ENCODE measurements at places on chromosomes 6 and 20.

DNA sequence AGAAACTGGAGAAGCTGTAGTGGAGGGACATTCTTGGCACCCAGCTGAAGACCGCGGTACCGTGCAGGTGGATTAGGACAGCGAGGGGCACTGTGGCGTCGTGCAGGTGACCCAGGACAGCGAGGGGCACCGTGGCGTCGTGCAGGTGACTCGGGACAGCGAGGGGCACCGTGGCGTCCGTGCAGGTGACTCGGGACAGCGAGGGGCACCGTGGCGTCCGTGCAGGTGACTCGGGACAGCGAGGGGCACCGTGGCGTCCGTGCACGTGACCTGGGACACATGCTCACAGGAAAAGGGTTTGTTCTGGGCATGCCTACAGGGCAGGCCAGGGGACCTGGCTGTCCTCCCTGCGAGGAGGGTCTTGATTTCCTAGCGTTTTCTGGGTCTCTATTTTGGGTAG is 29.2 kb upstream of the SMOC2 start:
- DNase-seq: no peak

GRCh38 chr6:90399970-90400369 is 103.3 kb upstream of the BACH2 start:
- DNase-seq: no peak

DNA sequence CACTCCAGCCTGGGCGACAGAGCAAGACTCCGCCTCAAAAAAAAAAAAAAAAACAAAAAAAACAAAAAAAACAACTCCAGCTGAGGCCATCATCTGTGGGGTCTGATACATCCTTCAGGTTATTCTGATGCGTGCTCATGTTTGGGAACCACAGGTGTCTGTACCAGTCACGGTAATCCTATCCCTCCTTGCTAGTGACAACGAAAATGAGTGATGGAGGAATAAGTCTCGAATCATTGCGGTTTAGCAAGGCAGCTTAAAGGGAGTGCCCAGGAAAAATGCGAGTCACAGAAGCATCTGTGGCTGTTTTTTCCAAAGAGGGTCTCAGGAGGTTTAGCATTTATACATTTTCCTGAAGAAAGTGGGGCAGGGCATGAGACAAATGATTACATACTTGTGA is 48.8 kb downstream of the MCUR1 start:
- DNase-seq: no peak

DNA sequence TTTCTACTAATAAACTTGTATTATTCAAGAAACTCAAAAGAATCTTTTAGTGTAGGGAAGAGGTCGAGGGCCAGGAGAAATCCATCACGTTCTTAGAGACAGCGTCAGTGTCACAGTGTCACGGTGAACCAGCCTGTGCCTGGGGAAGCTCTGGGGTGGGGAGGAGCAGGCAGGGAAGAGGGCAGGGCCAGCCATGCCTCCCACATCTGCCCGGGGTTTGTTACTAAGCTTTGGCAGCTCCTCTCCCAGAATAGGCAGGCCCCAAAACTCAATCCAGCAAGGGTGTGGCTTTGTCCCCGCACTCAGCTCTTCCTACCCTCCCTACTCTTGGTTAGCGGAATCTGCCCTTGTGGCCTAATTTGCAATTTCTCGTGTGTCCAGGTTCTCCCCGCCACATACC is 72.9 kb downstream of the TCP11 start:
- DNase-seq: no peak

GRCh38 chr6:108651340-108652227 is 90.9 kb downstream of the FOXO3 start:
- DNase-seq: no peak

DNA sequence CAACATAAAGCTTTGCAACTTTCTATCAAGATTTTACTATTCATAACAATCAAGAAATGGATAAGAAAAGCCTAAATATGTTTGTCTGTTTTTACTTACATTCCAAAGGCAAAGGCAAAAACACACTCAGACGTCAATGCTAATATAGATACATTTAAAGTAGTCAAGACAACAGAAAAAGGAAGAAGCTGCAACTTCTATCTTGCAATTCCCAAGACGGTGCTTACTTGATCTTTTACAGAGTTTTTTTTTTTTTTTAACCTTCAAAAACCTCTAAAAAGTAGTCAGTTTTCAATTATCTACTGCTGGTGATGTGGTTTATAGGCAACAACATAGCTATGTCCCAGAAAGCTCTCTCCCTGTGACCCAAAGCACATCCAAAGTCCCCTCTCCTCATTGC is 58.1 kb downstream of the EPB41L2 start:
- DNase-seq: no peak

- no peak for DNase-seq
These were observed 4.0 kb downstream of the GJA1 start for GRCh38 chr6:121439475-121439874.

- peak; percentile 27 for DNase-seq
These were observed 43.0 kb upstream of the TMEM200A start for GRCh38 chr6:130322673-130323268.

DNA sequence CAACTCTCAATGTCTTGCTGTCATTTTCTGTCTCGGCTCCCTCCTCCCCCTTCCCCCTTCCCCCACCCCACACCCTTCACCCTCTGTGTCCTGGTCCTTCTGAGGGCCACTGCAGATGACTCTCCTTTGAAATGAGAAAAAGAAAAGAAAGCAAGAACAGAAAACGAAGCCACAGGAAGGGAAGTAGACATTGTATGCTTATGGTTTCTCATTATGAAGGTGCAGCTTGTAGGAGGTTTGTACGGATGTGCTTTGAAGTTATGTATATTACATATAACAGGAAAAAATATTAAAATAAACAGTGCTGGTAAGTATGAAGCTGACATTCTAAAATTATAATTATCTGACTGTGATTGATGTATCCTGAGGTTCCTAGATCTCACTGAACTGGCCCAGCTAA is 6.3 kb upstream of the AAR2 start:
- DNase-seq: no peak

DNA sequence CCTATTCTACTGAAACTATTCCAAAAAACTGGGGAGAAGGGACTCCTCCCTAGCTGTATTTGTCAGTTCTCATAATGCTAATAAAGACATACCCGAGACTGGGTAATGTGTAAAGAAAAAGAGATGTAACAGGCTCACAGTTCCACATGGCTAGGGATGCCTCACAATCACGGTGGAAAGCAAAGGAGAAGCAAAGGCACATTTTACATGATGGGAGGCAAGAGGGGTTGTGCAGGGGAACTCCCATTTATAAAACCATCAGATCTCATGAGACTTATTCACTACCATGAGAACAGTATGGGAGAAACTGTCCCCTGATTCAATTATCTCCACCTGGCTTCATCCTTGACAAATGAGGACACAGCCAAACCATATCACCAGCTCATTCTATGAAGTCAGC is 111.2 kb upstream of the RIPOR2 start:
- no peak for DNase-seq

GRCh38 chr6:89116702-89117101 is 1.2 kb downstream of the SRSF12 start:
- no peak for DNase-seq

DNA sequence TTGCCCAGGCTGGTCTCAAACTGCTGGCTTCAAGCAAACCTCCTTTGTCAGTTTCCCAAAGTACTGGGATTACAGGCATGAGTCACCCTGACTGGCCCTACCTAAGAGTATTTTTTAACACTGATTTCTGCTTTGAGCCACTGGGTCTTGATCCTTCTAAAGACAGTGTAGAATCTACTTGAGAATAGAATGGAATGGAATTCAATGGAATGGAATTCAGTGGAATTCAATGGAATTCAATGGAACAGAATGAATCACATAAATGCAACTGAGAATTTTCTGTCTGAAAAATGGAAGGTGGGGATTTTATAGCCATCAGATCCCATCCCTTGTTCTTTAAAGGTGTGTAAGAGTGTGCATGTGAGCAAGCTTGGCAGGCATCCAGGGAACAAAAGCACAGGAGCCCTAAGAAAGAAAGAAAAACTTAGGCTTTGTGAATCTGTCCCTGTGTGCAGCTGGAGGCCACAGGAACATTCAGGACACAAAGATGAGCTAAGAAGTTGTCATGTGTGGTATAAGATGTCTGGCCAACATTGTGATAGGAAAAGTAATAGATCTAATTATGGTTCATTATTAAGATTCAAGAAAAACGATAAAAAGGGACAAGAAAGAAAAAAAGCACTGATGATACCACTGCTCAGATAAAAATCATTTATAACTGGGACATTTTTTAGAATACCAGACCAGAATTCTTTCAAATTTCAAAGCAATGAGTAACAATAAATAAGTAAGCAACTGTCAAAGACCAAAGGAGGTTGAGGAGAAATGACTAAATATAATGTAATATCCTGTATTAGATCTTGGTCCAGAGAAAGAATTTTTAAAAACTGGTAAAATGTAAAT is 681.0 kb upstream of the GJE1 start:
- DNase-seq: no peak

GRCh38 chr6:71333050-71333449 is 44.4 kb downstream of the OGFRL1 start:
- no peak for DNase-seq

- no peak for DNase-seq
These were observed 3.6 kb downstream of the ADISSP start for GRCh38 chr20:3763671-3764601.

DNA sequence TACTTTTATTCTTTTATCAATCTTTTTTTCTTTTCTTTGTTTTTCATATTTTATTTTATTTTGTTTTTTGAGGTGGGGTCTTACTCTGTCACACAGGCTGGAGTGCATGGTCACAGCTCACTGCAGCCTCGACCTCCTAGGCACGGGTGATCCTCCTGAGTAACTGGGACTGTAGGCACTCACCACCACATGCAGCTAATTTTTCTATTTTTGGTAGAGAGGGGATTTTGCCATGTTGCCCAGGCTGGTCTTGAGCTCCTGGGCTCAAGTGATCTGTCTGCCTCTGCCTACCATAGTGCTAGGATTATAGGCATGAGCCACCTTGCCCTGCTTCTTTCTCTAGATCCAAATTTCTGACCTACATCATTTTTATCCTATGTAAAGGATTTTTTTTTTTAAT is 153.2 kb downstream of the CDKAL1 start:
- no peak for DNase-seq

GRCh38 chr6:12350644-12351170 is 60.5 kb downstream of the EDN1 start:
- DNase-seq: no peak

GRCh38 chr6:5778317-5778857 is 228.3 kb downstream of the NRN1 start:
- DNase-seq: no peak

GRCh38 chr6:106883808-106884262 is 90.7 kb downstream of the CD24 start:
- no peak for DNase-seq

DNA sequence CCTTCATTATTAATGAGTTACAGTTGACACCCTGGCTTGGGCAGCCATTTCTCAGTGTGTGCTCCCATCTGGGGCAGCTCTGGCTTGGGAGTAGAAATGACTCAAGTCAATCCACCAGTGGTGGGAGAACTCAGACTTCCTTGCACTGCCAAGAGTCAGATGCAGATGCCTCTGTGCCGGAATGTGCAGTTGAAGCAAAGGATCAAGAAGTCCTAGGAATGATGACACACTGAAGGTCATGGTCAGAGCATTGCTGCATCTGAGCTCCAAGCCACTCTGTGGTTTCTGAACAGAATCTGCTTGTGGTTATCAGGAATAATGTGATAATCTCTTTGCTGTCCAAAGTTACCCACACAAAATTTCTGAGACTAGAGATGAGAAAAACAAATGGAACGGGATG is 19.5 kb upstream of the PAX1 start:
- no peak for DNase-seq

DNA sequence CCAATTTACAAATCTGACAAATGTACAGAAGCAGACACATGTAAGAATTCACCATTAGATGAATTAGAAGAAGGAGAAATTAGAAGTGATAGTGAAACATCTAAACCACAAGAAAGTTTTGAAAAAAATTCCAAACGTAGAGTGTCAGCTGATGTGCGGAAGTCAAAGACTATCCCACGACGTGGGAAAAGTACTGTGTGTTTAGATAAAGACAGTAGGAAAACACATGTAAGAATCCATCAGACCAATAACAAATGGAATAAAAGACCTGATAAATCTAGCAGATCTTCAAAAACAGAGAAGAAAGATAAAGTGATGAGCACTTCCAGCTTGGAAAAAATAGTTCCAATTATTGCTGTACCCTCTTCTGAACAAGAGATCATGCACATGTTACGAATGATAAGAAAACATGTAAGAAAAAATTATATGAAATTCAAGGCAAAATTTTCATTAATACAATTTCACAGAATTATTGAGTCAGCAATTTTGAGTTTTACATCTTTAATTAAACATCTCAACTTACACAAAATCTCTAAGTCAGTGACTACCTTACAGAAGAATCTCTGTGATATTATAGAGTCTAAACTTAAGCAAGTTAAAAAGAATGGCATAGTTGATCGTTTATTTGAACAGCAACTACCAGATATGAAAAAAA is 28.1 kb upstream of the GJA10 start:
- DNase-seq: no peak

- no peak for DNase-seq
These were observed 5.1 kb upstream of the TFAP2A start for GRCh38 chr6:10419749-10420545.

GRCh38 chr6:142945049-142945445 is at the start of gene HIVEP2:
Gene HIVEP2, minus strand, starts transcription at chr6:142945176. Its CDS starts 170,438 bp downstream, at chr6:142774738.
- DNase-seq: no peak

- DNase-seq: no peak
These were observed 29.0 kb upstream of the VSTM2L start for GRCh38 chr20:37873884-37874283.

DNA sequence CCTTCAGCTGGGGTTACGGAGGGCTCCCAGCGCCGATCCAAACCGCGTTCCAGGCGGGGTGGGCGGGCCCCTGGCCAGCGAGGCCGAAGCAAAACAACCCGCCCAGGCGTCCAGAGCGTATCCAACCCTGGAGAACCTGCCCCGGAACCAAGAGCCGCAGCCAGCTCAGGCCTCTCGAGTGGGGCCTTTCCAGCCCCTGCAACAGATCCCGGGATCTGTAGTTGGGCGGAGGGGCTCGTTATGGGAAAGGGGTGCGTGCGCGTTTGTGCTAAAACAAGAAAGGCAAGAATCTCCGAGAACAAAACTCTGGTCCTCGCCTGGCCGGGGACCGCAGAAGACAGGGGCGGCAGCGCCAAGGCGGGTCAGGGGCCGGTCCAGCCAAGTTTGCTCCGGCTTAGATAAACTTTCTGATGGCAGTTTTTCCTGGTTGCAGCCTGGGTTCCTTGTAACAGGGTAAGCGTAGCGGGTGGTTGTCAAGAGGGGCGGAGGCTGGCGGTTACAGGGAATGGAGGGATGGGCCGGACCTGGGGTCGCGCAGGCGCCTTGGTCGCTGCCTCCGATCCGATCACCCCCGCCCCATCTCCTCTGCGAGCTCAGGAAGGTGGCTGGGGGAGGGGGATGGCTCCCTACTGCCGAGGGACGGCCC is 448 bp upstream of the RIN2 start:
- DNase-seq: no peak

GRCh38 chr6:43887340-43887858 is 117.4 kb downstream of the VEGFA start:
- DNase-seq: no peak
